ENCODE measurements at places on chromosomes 2 and 18.

DNA sequence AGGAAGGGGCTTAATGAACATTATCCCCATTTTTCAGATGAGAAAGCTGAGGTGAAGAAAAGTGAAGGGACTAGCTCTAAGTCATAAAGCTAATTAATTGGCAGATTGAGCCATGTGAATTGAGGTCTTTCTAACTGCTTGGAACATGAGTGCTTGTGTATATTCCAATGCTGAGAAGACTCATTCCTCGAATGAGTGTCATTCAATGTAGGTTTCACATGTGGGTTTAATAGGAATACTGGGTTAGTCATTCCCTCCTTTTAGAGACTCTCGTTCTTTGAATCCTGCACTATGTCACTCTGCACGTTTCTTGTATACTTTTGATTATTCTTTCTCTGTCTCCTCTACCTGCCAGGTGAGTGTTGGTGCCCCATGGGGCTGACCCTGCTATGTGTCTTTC lies 218.2 kb downstream of the HRH4 start:
- no peak for DNase-seq

- no peak for DNase-seq
Measured at GRCh38 chr2:64442801-64443429, 11.0 kb upstream of the LGALSL start.

GRCh38 chr2:75466708-75467311 lies 93.9 kb downstream of the EVA1A start:
- no peak for DNase-seq

DNA sequence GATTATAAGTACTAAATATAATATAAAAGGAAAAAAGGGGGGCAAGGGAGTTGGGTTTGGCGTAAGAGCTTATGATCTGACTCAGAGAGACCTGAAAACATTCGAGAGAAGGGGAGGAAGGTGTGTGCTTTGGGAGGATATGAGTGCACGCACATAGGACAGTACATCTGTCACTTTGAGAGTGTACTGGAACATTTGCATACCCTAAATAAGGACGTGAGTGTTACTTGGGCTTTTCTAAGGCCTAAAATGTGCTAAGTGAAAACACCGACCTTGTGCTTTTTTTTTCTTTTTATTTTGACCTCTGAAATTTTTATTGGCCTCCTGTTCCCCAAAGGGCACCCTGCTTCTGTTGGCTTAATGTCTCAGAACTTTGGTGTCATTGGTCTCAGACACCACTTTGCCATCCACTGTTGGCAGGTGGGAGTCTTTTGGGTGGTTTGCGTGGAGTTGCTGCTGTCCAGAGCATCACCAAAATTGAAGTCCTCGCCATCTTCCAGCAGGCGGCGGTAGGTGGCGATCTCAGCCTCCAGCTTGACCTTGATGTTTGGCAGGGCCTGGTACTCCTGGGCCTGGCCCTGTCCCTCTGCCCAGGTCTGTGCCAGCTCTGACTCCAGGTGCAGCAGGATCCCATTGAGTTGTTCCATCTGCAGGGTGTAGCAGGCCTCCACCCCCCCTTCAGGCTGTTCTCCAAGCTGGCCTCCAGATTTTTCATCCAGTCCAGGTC lies 57.7 kb downstream of the CD28 start:
- DNase-seq, result no peak

GRCh38 chr2:70012887-70013286 lies 51.5 kb upstream of the ASPRV1 start:
- DNase-seq, result no peak

DNA sequence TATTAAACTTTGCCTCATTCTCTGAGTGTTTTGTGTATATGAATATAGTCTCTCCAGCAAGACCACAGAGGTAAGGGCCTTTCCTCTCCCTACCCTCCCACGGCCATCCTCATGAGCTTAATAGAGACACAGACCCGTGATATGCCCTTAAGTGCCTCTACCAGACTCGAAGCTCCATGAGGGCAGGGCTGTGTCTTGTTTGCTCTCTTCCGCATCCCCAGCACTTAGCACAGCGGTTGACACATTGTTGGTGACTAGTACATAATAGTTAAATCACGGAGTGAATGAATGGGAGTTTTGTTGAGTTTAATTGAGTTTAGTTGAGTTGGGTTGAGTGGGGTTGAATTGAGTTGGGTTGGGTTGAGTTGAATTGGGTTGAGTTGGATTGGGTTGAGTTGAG lies 122.3 kb downstream of the ZFP36L2 start:
- DNase-seq, result no peak

- no peak for DNase-seq
Measured at GRCh38 chr2:179260224-179260623, 4.4 kb downstream of the SESTD1 start.

GRCh38 chr2:106341666-106342065 lies 126.5 kb downstream of the RGPD3 start:
- no peak for DNase-seq

GRCh38 chr18:2879889-2880288 lies 33.1 kb downstream of the EMILIN2 start:
- no peak for DNase-seq
